NCI-H2081 (cell line): ENCODE measurements at places on chromosomes 3 and 15.

DNA sequence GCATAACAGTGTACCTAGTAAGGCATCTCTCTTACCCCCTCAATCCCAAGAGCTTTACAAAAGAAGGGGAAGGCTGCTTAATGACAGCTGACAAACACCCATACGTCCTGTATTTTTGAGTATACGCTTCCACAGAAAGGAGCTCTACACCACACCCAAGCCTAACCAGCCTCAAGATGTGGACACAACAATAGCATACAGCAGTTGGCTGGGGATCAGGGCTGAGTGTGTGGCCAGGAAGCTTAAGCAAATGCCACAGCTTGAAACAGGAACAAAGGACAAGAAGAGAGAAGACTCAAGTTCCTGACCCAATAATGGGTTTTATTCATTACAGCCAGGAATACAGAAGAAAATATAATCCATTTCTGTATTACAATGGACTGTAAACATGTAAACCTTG lies 6.9 kb downstream of the HEXA start:
- no peak for DNase-seq

GRCh38 chr3:122232485-122232884 lies 49.0 kb downstream of the CASR start:
- DNase-seq: no peak

DNA sequence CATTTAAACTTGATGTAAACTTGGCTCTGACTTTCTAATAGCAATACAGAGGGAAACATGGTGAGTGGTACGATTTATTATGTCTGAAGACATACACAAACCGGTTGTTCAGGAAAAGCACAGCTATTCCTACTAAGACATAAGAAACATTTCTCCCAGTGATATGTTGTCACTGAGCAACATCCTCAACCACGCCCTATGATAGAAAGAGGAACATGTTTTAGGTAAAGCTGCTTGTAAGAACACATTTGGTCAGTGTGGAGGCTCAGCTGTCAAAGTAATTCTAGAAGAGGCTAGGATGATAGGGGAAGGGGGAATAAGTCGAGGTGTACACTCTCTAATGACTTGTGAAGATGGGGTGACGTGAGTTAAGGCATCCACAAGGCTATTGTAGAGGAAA lies 42.7 kb upstream of the B3GNT5 start:
- DNase-seq: no peak

DNA sequence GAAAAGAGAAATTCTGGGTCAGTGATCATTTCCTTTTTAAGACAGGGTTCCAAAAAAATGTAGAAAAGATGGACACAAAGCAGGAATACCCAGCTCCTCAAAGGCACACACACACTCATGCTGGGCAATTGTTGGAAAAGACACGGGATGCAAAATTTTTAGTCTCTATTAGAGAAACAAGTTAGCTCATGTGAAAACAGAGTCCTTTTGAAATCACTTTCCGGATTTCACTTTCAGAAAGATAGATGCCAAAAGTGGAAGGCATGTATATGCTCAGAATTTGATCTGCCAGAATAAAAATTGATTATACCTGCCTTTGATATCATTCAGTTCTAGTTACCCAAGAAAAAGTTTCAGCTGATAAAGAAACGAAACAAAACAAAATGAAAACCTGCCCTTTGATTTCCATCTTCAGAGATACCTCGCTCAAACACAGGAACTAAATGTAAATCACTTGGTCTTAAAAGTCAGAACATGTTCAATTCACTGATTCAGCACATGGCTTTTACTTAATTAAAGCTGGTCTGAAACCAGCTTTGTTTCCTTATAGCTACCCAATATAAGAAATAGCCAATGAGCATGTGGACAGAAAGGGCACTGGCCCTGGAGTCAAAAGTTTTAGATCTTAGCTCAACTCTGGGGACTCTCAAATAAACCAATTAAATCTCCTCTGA lies 52.8 kb downstream of the PLD1 start:
- no peak for DNase-seq

GRCh38 chr15:45573961-45574629 lies 13.1 kb upstream of the BLOC1S6 start:
- DNase-seq: no peak

- DNase-seq: no peak
Observed at GRCh38 chr15:70251246-70251990, 153.7 kb upstream of the TLE3 start.

- no peak for DNase-seq
Observed at GRCh38 chr15:58880320-58880719, 53.2 kb downstream of the SLTM start.

GRCh38 chr3:123373474-123373987 lies 75.4 kb downstream of the ADCY5 start:
- DNase-seq: no peak

DNA sequence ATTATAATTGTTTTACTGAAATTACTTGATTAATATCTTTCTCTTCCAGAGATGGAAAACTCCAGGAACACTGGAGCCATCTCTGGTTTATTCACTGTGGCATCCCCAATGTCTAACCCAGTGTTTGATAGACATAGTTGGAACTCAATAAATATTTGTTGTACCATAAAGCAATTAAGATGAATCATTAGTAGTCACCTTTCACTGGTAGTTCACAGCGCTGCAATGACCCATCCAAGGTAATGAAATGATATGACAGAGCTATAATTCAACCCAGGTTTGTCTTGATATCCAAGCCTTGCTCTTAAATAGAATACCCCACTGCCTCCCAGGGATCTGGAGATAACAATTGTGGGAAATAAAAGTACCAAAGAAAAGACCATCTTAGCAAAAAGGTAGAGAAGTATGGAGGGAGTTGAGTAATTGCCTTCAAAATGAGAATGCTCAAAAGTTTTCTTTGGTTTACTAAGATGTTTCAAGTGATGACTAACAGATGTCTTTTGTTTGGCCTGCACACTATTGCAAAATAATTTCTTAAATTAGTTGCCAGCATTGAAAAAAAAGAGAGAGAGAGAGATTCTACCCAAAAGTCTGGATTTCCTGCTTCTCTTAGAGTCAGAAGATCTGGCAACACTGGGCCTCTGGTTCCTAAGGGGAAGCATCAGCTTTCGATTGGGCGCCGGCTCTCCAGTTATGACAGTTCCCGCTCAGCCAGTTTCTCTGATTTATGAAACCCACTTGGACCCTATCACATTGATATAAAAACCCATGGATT lies 348.5 kb downstream of the ERC2 start:
- DNase-seq: no peak

DNA sequence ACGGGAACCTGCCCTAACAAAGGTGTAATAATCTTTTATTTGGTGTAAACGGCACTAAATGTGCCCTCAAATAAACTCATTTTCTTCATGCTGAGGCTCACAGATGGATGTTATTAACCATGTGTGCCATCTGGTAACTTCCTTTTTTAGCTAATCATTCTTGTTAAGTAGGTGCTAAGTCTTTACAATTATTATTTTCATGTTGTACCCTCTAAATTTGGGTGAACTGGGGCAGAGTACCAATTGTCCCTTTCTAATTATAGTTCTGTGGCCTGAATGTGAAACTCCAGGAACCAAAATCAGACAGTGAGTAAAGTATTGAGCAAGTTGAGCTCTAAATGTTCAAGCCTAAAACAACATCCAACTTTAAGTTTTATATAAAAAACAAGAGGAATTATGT lies 220.7 kb upstream of the CADM2 start:
- peak; percentile 70 for DNase-seq

GRCh38 chr15:58058073-58058472 lies 7.4 kb downstream of the ALDH1A2 start:
- DNase-seq: no peak

DNA sequence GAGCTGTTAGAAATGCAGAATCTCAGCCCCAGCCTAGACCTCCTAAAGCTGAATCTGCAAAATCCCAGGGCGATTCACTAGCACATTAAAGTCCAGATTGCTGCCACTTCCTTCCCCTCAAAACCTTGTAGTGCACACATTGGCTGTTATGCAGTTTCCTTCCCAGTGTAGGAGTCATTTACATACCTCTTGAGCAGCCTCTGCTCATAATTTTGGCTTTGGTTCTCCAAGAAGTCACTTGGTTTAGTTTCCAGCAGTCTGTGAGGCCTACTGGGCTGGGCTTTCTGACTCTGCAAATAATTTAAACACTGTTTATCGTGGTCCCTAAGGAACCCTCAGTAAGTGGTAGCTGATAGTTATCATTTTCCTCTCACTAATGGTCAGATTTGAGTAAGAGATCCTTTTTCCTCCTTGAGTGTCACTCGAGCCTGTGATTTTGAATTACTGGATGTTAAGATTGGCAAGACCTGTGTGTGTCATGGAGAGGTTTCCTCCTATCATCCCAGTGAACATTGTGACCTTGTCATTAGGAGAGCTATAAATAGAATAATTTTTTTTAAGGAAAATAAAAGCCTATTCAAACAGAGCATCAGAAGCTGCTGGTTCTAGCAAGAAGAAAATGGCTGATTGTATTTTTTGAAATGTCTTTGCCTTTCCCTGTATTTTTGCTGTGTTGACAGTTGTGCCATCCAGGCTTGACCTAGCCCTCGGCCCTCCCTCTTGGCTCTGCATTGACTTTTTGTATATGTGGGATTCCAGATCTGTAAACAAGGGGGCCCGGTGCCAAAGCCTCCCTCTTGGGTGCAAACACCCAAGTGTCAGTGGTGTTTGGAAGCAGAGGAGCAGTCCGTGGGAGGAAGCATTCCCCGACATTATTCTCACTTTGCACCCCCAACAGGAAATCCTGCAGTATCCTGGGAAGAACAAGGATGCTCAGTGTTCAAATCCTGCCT lies 134.8 kb upstream of the ANKRD28 start:
- no peak for DNase-seq

DNA sequence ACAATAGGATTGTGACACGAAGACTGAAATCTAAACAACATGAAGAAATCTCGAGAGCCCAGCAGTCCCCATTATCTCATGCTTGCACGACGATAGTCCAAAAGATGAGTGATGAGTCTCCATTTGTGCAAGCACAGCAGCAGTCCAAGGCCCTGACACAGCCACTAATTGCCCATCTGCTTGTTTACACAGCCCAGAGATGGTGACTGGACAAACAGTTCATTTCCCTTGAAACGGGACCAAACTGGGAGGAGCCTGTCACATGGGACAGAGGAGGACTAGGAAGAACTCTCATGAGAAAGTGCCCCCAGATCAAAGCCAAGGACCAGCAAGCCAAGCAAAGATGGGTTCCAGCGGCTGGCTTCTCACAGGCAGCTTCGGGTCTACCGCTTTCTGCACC lies 121.0 kb downstream of the GREM1 start:
- peak; percentile 62 for DNase-seq

GRCh38 chr3:71930056-71930991 lies 145.4 kb upstream of the PROK2 start:
- no peak for DNase-seq

GRCh38 chr3:128617557-128618397 lies 32.8 kb downstream of the RPN1 start:
- peak; percentile 98 for DNase-seq

DNA sequence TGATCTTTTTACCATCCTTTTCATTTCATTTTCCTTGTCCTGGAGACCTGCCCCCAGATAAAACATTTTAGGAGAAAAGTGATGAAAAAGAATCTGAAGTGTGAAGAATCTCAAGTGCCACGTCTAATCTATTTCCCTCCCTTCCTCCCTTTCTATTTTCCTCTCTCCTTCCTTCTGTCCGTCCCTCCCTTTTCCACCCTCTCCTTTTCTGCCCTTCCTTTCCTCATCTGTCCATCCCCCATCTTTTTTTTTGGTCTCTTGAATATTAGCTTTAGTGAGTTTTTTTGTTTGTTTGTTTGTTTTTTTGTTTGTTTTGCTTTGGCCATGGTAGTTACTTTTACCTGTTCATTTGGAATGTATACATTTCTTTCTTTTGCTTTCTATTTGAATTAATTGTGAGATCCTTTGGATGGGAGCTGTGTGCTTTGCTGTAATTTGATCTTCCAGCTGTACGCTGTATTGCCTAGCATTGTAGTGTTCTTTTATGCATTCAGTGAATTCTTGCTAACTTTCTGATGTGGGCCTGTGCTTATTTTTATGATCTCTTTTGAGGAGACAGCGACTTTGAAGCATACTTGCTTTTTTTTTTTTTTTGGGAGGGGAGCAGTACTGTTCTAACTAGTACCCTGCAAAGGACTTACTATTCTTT lies 19.2 kb downstream of the CDIN1 start:
- DNase-seq: peak; percentile 48

GRCh38 chr15:92619145-92620101 lies 36.2 kb downstream of the FAM174B start:
- DNase-seq: no peak

DNA sequence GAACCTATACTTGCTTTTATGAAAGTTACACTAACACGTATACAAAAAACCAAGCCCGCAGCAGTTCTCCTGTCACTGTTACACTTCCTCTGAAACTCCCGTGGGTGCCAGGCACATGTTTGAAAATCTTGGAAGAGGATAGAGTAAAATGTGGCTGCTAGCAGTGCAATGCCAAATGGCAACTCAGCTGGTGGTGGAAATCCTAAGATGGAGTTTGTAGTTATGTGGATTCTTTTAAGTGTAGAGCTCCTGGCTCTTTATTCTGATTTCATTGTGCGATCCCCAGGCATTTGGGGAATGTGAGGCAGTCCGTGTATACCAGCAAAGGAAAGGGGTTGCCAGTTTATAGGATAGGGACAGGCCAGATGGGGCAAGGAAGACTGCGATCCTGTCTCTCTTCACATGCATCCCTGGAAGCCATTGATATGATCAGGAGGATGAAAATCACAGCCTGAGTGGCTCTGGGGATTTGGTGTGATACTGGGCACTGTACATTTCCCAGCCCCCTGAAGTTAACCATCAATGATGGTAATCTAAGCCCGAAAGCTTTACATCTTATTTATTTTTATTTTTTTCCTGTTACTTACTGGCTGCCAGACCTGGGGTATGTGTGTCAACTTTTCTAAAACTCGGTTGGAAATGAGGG lies 1.1 kb downstream of the STAC start:
- no peak for DNase-seq

- DNase-seq: no peak
Observed at GRCh38 chr3:54443561-54444161, 321.3 kb downstream of the CACNA2D3 start.

- no peak for DNase-seq
Observed at GRCh38 chr15:77737238-77738037, 104.7 kb upstream of the LINGO1 start.

GRCh38 chr3:153029350-153029749 lies 132.7 kb upstream of the RAP2B start:
- no peak for DNase-seq

DNA sequence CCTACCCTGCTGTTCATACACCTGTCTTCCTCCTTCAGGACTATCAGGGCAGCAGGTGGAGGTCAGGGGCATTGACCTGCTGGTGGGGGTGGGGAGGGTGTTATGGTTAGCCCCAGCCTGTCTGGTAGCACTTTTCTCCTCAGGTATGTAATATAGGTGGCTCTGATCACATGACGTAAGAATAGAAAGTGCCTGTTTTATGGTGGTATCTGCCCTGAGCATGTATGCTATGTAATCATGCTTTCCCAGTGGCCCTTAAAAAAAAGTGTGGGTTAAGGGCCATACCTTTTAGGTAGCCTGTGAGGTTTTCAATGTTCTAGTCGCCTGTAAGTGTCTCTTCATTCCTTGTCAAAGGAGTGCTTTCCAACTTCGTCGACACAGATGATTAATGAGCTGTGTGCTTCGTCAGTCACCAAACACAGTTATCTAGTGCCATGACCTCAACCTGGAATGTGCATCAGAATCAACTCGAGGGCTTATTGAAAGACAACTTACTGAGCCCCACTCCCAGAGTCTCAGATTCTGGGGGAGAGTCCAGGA lies 86.3 kb downstream of the KLHL25 start:
- no peak for DNase-seq
